ENCODE measurements at places on chromosomes 7 and 10. TPM values are rescaled to one million over a fixed set of nuclear protein-coding genes. Genes with fewer than 3 reads are reported as not detected.

The GIMAP8 gene
- total RNA-seq = 4.8 TPM

- DNase-seq = no peak
Observed at GRCh38 chr7:85875398-85875797, 688.5 kb upstream of the SEMA3D start.

DNA sequence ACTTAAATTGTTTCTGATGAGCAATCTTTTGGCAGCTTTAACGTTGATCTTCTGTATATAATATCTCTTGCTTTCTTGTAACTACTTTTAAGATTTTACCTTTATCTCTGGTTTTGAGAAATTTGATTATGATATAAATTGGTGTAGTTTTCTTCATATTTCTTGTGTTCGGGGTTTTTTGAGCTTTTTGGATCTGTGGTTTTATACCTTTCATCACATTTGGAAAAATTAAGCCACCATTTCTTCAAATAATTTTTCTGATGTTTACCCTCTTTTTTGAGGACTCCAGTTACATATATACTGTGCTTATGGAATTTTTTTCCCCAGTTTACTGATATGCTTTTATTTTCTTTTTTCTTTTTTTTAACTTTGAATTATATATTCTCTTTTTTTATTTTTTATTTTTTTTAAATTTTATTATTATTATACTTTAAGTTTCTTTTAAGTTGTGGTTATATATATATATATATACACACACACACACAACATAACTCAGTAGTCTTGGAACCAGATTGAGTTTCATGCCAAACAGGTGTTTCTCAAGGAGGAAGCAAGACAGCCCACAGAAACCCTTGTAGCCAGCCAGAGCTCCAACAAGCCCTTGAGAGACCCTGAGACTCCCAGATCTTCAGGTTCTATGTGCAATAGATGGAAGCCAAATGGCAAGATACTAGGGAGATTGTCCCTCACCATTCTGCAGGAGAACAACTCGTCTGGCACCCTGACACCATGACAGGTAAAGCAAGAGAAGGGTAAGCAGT, 27.5 kb upstream of the NME8 start:
- DNase-seq = peak; percentile 6

- no peak for DNase-seq
Observed at GRCh38 chr7:30403477-30403876, 75.1 kb downstream of the NOD1 start.

DNA sequence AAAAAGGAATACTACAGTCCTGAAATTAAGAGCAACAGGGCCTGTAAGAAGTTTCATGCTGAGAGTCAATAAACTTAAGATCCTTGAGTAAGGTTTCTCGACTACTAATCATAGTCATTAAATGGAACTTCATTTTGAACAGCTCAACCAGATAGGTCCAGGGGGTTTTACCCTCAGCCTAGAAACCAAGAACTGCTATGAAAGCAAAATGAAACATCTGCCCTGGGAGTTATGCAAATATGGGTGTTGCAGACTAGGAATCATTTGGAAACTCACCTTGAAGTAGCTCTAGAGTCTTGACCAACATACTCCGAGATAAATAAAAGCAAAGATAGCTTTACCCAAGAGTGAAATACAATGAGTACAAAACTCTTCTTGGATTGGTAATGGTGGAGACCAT, 128.0 kb downstream of the HGF start:
- no peak for DNase-seq

The IGF2BP3 gene
- 6.7 TPM for total RNA-seq
